Ascending aorta (tissue), 2 donors: ENCODE measurements at places on chromosomes 16 and 17.

- DNase-seq = no peak
Observed at GRCh38 chr17:14305785-14306496, 5.1 kb downstream of the HS3ST3B1 start.

DNA sequence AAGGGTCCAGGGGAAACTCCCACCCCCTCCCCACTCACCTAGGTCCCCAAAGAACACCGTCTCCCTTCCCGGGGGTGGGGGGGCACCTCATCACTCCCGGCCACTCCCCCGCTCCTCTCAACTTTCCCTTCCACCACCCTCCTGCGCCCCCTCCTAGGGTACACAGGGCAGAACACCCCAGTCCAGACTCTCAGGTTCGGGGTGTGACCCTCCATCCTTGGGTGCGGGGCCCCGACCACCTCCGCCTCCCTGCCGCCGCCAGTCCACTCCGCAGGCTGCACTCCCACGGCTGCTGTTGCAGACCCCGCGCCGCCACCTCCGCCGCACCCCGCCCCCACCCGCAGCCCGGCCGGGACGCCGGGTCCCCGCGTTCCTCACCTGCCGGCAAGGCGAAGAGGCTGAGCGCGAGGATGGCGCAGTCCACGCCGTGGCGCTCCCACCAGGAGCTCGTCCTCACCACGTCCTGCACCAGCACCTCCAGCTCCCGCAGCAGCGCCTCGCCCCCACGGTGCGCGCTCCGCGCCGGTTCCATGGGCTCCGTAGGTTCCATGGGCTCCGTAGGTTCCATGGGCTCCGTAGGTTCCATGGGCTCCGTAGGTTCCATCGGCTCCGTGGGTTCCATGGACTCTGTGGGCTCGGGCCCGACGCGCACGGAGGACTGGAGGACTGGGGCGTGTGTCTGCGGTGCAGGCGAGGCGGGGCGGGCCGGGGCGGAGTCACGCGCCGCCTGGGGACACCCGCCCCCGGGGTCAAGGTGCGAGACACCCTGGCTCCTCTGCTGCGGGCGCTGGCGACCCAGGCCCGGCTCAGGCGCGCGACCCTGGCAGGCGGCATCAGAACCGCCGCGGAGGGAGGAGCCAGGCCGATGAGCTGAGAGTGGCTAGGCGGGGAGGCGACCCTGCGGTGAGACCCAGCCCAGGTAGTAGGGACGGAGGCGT, at the start of gene FADS6:
Gene FADS6 (minus strand): TSS at position 660 of the 938 bp plus-strand sequence. CDS start 38 bp downstream, at position 622.
- DNase-seq = no peak

DNA sequence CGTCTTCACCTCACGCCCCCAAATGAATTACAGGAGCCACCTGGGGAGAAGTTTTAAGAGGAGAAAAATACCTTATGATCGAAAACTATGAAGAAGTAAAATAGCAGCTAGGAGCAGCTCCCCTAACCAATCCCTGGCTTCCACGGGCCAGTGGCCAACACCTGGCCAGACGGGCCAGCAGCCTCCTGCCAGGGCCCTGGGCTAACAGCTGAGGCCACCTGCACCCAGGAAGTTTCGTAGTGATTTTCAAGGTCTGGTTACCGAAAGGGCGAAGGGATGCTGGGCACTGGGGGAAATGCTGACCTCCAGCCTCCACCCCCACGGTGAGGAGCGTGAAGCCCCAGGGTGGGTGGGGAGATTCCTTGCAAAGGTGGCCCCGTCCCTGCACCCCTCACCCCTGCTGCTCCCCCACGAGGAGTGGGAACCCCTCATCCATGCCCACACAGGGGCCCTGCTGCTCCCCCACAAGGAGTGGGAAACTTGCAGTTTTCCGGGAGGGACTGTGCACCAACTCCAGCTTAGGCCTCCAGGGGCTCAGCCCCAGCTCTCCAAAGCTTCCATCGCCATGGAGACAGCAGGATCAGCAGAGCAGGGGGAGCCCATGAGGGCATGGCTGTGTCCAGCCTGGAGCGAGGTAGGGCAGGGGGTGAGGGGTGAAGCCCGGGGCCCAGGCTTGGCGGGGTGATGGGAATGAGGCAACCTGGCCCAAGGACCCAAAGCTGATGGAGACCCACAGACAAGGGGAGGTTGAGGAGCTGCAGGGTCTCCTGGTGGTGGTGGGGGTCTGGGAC, 31.9 kb upstream of the ACSF3 start:
- DNase-seq = no peak

- DNase-seq = no peak
Observed at GRCh38 chr17:72444517-72445054, 323.8 kb downstream of the SOX9 start.

DNA sequence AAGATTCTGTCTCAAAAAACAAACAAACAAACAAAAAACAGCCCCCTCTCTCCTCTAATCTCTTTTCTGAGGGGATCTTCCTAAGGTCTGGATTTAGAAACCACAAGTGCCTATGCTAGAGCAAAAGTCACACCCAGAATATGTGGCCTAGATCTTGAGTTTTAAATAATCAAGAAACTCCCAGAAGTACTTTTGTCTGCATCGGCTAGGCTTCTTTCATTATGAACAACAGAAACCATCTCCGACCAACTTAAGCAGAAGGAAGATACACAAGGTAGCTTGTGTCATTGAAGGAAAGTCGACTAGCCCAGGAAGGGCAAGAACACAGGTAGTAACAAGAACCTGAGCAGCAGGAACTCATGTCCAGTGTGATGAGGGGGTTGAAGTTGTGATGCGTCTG, 73.9 kb upstream of the KIFC3 start:
- no peak for DNase-seq

DNA sequence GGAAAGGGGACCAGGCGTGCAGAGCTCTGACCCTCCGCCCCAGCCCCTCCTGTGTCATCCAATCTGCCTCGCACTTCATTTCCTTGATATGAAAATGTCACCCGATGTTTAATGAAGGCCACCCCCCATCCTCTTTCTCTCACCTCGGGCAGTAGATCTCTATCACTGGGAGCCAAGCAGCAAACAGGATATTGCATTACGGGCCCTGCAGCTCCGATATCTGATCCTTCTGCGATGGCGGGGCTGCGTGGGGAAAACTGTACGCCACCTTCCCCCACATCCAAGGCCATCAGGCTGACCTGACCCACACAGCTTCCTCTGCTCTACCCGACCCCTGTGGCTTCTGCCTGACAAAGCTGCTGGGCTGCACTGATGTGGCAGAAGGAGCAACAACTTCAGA, 74.9 kb downstream of the DYNLRB2 start:
- DNase-seq = no peak

DNA sequence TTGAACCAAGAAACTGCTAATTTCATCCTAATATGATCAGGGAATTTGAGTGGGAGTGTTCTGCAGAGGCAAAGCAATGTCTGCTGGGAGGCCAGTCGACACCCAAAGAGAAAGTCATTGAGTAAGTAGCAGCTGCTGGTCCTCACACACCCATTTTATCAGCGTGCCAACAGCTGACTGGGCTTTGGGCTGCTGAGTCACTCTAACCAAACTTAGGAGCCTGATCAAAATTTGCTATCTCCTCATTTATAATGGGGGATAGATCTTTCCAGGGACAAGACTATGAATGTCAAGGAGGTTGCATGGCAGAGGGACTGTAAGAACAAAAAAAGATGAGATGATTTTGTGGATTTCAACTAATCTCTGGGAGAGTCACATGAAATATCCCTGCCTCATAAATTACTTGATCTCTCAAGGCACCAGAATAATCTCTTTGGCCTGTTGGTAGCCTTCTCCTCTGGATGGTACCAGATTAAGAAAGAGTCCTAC, 32.9 kb downstream of the CPSF4L start:
- peak; percentile 83 for DNase-seq
